ENCODE measurements at places on chromosomes 1 and 21. TPM values are rescaled to one million over a fixed set of nuclear protein-coding genes. Genes with fewer than 3 reads are reported as not detected.

GRCh38 chr1:11522400-11523235 lies 43.7 kb downstream of the DISP3 start:
- no peaks in the 10 kb centered on the region for H3K4me1 ChIP-seq
- H3K36me3 ChIP-seq: peaks cover 8% of the 10 kb centered on the region
- no peaks in the 10 kb centered on the region for H3K27me3 ChIP-seq
- no peak overlapping the region for H3K27ac ChIP-seq
- H3K4me3 ChIP-seq: no peak overlapping the region

- H3K4me1 ChIP-seq: no peaks in the 10 kb centered on the region
- no peak overlapping the region for H3K4me3 ChIP-seq
Measured at GRCh38 chr1:50289495-50289894, 133.7 kb downstream of the DMRTA2 start.

DNA sequence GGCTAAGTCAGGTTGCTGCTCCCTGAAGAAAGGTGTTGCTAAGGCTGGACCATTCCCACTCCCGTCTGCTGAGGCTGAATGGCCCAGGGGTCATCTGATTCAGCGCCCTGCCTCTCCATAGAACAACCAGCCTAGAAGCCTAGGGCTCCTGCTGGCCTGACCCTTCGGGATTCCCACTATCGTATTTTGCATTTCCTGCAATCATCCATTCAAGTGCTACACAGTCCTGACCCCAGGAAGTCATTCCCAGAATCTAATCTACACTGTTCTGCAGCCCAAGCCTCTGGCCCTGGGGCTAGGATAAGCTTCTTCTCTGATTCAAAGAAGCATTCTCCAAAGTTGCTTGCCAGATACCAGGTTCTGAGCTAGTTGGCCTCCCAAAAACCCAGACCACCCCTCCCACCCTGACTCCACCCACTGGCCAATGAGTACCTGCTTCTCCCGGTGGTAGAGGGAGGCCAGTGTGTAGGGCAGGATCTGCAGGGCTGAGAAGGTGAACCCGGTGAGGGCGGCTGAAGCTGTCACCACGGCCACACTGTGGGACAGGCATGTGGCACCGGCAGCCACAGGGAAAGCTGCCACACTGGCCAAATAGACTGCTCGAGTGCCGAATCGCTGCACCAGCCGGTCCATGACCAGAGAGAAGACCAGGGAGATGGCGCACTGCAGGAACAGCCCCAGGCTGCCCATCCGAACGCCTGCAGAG lies 18.7 kb downstream of the SLC45A3 start:
- no peak overlapping the region for H3K4me3 ChIP-seq
- H3K36me3 ChIP-seq: peaks cover 40% of the 10 kb centered on the region
- no peak for DNase-seq

Gene BEST4
- 1.3 TPM for total RNA-seq

DNA sequence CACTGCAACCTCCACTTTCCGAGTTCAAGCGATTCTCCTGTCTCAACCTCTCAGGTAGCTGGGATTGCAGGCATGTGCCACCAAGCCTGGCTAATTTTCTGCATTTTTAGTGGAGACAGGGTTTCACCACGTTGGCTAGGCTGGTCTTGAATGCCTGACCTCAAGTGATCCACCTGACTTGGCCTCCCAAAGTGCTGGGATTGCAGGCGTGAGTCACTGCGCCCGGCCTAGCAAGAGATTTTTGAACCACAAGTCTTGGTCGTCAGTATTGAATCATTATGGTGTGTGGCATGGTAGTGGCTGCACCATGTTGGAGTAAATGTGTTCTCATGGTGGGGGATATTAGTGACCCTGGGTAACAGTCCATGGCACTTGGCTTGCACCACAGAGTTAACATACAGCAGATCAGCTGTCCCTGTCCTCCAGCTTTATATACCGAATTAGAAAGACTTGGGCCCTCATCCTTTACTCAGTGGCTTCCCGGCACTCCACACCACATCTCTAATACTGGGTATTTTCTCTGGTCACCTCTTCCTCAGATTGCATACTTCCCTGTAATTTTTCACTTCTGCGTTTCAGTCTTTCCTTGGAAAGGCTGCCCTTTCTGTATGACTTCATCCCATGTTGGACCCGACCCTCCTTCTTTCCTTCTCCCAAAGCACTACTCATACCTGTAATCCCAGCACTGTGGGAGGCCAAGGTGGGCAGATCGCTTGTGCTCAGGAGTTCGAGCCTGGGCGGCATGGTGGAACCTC lies 25.1 kb downstream of the AK4 start:
- H3K27ac ChIP-seq: no peak overlapping the region
- peaks cover 21% of the 10 kb centered on the region for H3K4me1 ChIP-seq
- no peak overlapping the region for H3K4me3 ChIP-seq
- no peaks in the 10 kb centered on the region for H3K36me3 ChIP-seq
- DNase-seq: no peak
- H3K27me3 ChIP-seq: no peaks in the 10 kb centered on the region

Gene DMBX1
- 2.3 TPM for total RNA-seq

DNA sequence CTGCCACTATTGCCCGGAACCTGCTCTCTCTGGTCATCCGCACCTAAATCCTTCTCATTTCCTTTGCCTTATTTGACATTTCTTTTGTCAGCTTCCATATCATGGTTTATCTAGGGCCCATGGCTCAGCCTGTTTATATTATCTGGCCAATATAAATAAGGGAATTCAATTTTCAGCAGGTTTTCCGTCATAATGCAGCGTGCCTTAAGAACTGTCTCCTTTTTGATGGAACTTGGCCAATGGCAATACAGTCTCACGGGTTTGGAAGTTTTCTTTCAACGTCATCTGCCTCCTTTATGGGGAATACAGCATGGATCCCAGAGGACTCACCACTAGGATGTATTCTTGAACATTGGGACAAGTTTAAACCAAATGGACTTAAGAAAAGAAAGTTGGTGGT lies 77.8 kb upstream of the KIAA0040 start:
- H3K4me3 ChIP-seq: no peak overlapping the region
- DNase-seq: no peak
- no peaks in the 10 kb centered on the region for H3K4me1 ChIP-seq
- H3K36me3 ChIP-seq: no peaks in the 10 kb centered on the region
- H3K27me3 ChIP-seq: no peaks in the 10 kb centered on the region

Gene HLCS
- total RNA-seq: 14.1 TPM

Gene KISS1
- total RNA-seq: 0.59 TPM

GRCh38 chr1:22824466-22824865 lies 113.8 kb downstream of the EPHB2 start:
- no peaks in the 10 kb centered on the region for H3K27me3 ChIP-seq
- no peak overlapping the region for H3K27ac ChIP-seq
- peaks cover 4% of the 10 kb centered on the region for H3K4me1 ChIP-seq
- H3K4me3 ChIP-seq: no peak overlapping the region

DNA sequence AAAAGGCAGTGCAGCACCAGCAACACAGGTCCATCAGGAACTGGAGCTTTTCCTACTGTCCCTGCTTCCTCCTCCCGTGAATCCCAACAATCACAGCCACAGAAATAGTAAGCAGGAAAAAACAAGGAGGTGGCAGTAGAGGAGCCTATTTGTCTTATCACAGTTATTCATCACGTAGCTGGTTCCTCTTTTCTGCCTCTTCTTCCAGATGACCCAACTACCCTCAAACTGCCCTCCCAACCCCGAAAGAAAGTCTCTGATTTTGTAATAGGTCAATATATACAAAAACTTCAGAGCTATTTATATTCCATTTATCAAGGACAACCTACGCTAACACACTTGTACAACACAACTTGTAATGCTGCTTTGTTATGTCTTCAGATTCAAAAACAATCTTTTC lies 21.4 kb downstream of the GNB1 start:
- H3K4me1 ChIP-seq: no peaks in the 10 kb centered on the region
- DNase-seq: no peak
- H3K27me3 ChIP-seq: no peaks in the 10 kb centered on the region

Gene RPE65
- total RNA-seq: not detected

Gene CRYAA
- not detected for total RNA-seq

Gene RNF220
- 115 TPM for total RNA-seq

Measured in H9 (cell line).